ENCODE measurements at places on chromosomes 6 and 20. TPM values are rescaled to one million over a fixed set of nuclear protein-coding genes. Genes with fewer than 3 reads are reported as not detected.

CCN2 gene
- not detected for polyA plus RNA-seq

OPN5 gene
- polyA plus RNA-seq, result not detected

ADGRG6 gene
- polyA plus RNA-seq, result not detected

GRCh38 chr20:63456429-63457284 lies 15.8 kb downstream of the KCNQ2 start:
- no peak overlapping the region for H3K4me3 ChIP-seq
- no peak overlapping the region for H3K27ac ChIP-seq
- H3K36me3 ChIP-seq, result no peaks in the 10 kb centered on the region
- no peaks in the 10 kb centered on the region for H3K27me3 ChIP-seq
- DNase-seq, result no peak
- H3K4me1 ChIP-seq, result no peaks in the 10 kb centered on the region

MATN4 gene
- polyA plus RNA-seq, result not detected

DNA sequence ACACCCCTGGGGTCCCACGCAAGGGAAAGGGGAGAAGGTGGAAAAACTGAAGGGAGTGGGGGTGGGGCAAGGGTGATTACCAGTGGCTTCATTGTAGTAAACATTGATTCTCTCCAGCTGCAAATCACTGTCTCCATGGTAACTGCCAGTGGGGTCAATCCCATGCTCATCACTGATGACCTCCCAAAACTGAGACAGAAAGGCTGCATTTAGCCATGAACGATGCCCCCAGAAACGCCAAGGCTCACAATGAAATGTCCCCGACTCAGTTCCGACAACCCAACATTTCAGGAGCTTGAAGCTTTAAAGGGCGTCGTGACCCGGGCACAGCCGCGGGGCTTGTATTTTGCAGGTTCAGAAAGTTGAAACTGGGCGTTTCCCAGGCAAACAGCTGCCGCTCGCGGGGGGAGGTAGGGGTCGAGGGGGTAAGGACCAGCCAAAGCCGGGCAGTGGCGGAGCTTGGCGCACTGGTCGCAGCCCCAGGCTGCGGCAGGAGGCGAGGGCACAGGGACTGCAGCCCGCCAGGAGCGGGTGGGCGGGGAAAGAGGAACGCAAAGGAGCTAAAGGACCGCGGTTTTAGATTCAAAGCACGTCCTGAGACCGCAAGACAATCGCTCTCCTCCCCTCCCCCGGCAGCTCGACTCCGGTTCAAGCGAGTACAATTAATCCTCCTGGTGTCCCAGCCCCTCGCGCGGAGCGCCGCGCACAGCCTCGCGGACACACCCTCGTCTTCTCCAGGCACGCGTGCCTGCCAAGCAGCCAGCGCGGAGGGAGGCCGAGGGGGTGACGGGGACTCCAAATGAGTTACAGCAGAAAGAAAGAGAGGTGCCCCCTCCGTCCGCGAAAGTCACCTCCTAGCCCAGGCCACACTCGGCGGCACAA lies 731 bp downstream of the TUBB2B start:
- no peak overlapping the region for H3K27ac ChIP-seq
- peaks cover 50% of the 10 kb centered on the region for H3K4me1 ChIP-seq
- H3K27me3 ChIP-seq, result peaks cover 53% of the 10 kb centered on the region
- H3K4me3 ChIP-seq, result peak overlapping the region; percentile 37
- H3K36me3 ChIP-seq, result no peaks in the 10 kb centered on the region
- DNase-seq, result no peak

GRCh38 chr6:145733810-145734209 lies 1.5 kb downstream of the EPM2A start:
- peaks cover 10% of the 10 kb centered on the region for H3K4me1 ChIP-seq
- peak overlapping the region; percentile 29 for H3K27ac ChIP-seq
- H3K27me3 ChIP-seq, result no peaks in the 10 kb centered on the region

All from CD8-positive, alpha-beta memory T cell (primary cell).